ENCODE measurements at places on chromosomes 3 and 15. TPM values are rescaled to one million over a fixed set of nuclear protein-coding genes. Genes with fewer than 3 reads are reported as not detected.

GNAT1 gene
- not detected for total RNA-seq

FHIT gene
- 5.1 TPM for total RNA-seq

SEMA3G gene
- 10.8 TPM for total RNA-seq

CADM2 gene
- 3.9 TPM for total RNA-seq

LRRC3B gene
- 11.0 TPM for total RNA-seq

TMEM207 gene
- not detected for total RNA-seq

TLR9 gene
- total RNA-seq: 0.09 TPM

- peaks cover 12% of the 10 kb centered on the region for H3K4me1 ChIP-seq
- H3K36me3 ChIP-seq: no peaks in the 10 kb centered on the region
- no peak overlapping the region for H3K4me3 ChIP-seq
These were observed 432.4 kb upstream of the ATP10A start for GRCh38 chr15:26295336-26296085.

DNA sequence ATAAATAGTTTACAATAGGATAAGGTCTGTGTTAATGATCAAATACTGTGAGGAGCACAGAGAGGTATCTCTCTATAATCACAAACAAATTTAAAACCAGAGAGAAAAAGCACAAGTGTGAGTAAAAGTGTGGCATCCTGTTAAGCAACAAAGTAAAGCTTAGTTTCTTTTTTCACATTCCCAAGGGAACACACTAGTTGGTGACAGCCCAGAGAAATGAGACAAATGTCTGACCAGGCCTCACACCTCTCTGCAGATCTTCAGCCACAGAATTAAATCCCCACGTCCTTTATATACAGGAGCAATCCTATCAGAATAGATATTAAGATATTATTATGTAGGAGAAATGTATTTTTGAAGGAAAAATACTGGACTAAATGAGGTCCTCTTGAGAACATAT is 2.7 kb downstream of the FBN1 start:
- peaks cover 5% of the 10 kb centered on the region for H3K36me3 ChIP-seq
- no peak overlapping the region for H3K27ac ChIP-seq
- peaks cover 17% of the 10 kb centered on the region for H3K4me1 ChIP-seq
- DNase-seq: no peak

GRCh38 chr3:152385761-152386160 is 117.0 kb downstream of the MBNL1 start:
- H3K4me1 ChIP-seq: no peaks in the 10 kb centered on the region
- H3K4me3 ChIP-seq: no peak overlapping the region
- H3K27me3 ChIP-seq: no peaks in the 10 kb centered on the region
- H3K36me3 ChIP-seq: no peaks in the 10 kb centered on the region

DNA sequence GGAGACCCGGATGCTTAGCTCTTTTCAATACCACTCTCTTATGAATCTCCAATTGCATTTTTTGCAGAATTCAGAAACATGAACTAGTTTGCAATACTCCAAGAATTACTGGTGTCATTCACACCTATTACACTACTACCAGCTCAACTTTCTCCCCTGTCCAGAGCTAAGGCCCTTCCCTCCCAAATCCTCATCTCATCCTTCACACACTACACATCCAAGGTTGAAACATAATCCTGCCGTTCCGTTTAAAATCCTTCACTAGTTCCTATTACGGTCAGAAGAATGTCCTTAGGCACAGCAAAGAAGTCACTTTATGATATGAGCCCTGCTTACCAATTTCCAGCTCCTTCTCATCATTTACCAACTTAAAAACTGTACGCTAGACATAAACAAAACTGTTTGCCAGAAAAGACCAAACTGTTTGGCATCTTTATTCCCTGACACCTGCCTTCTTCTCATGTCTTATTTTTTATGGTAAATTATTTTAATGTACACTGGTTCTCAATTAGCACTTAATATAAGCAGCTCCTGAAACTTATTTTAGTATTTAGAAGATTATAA is 22.6 kb downstream of the TBL1XR1 start:
- H3K4me3 ChIP-seq: no peak overlapping the region
- no peaks in the 10 kb centered on the region for H3K27me3 ChIP-seq
